ENCODE measurements at places on chromosomes 3 and 15.

- DNase-seq, result no peak
These were observed 4.9 kb downstream of the TP63 start for GRCh38 chr3:189636048-189636447.

DNA sequence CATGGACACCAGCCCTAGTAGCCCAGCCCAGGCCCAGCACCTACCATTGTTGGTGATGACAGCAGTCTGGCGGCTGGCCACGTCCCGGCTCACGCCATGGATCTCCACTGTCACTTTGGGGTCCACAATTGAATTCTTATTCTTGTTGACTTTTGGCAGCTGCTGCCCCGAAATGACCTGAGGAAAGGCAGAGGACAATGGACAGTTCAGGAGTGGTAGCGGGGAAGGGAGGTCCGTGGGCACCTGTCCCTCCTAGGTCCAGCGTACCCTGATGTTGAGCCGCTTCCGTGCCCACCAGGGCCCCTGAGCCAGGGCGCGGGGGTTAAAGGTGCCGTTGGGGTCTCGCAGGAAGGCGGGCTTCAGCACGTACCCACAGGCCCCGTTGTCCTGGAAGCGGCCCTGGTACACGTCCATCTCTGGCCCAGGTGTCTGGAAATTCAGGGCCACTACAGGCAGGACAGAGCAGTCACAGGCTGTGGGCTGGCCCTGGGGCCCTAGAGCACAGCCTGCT, 17.7 kb downstream of the VILL start:
- DNase-seq, result no peak

DNA sequence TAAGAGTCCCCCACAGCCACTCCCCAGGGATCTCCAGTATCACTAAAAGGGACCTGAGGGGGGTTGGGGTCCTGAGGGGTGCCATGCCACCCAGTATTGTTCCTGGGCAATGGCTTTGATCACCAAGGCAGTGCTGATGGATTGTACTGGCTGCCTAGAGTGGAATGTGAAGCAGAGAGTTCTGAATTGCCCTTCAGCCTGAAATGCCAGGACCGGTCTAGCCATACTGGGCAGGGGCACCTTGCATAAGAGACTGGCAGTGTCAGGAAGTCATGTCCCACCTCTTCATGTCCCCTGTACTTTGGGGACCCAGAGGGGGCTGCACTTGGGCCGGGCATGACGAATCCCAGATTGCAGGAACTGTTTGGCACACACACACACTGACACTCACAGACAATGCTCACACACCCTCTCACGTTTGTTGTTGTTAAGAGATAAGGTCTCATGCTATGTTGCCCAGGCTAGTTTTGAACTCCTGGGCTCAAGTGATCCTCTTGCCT, 4.5 kb upstream of the TKT start:
- no peak for DNase-seq

DNA sequence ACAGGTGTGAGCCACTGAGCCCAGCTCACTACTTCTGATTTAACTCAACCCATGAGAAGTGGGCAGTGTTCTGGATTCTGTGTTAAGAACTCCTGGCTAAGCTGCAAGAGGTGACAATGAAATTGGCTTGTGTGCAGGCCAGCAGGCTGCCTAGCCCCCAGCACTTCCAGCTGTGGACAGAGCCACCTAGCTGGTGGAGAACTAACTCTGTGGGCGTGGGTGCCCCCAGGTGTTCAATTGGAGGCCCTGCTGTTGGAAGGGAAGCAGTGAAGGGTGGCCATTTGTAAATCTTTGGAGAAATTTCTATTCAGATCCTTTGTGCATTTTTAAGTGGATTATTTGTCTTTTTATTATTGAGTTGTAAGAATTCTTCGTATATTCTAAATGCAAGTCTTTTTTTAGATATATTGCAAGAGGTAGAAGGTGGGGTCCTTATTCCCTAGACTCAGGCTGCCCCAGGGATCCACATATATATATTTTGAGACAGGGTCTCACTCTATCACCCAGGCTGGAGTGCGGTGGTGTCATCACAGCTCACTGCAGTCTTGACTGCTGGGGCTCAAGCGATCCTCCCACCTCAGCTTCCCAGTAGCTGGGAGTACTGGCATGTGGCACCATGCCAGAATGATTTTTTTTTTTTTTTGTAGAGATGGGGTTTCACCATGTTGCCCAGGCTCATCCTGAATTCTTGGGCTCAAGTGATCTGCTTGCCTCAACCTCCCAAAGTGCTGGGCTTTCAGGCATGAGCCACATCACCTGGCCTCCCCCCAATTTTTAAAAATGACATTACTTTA, 7.2 kb upstream of the SCAMP5 start:
- DNase-seq, result peak; percentile 65

- no peak for DNase-seq
These were observed 1.9 kb downstream of the LEO1 start for GRCh38 chr15:51969728-51970127.

DNA sequence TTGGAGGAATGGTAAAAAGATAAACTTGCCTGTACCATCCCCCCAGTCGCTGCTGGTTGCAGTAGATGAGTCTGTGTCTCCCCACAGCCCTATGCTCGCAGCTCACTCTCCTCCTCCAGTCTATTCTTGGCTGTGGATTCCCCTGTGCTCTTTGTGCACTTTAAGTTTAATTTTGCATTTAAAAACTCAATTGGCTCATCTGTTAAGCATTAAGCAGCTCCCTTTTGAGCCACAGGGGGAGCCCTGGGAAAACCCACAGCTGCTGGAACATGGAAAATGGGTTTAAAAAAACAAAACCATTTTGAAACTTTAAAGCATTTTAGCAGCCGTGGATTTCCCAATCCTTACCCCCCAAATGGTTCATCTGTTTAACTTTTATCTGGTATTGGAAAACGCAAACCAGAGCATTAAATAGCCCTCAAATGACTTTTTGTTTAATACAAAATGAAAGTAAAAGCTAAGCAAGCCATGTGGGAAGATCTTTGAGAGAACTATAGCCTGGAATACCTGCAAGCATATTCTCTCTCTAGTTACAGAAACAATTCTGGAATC, 536.9 kb downstream of the ZIC1 start:
- DNase-seq, result peak; percentile 64

GRCh38 chr3:186098740-186099139, 10.1 kb downstream of the ETV5 start:
- no peak for DNase-seq

GRCh38 chr15:25830844-25831451, 32.2 kb downstream of the ATP10A start:
- DNase-seq, result peak; percentile 76

DNA sequence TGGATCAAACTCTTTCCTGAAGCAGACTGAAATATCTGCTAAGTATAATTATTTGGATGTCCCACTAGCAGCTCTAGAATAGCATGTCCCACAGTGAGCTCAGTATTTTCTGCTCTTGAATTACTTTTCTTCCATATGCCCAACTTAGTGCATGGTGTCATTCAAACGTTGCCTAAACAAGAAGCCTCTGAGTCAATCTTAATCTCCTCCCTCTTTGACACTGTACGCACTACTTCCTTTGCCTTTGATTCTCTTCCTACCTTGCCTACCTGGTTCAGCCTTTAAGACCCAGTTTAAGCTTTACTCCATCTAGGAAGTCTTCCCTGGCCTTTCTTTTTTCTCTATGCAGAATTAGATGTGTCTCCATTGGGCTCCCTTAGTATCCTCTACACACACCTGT, 54.5 kb downstream of the SEC22A start:
- DNase-seq, result peak; percentile 15

- no peak for DNase-seq
These were observed 3.7 kb downstream of the SORD start for GRCh38 chr15:45026651-45027190.

GRCh38 chr3:133506215-133506901, 67.1 kb upstream of the CDV3 start:
- no peak for DNase-seq

DNA sequence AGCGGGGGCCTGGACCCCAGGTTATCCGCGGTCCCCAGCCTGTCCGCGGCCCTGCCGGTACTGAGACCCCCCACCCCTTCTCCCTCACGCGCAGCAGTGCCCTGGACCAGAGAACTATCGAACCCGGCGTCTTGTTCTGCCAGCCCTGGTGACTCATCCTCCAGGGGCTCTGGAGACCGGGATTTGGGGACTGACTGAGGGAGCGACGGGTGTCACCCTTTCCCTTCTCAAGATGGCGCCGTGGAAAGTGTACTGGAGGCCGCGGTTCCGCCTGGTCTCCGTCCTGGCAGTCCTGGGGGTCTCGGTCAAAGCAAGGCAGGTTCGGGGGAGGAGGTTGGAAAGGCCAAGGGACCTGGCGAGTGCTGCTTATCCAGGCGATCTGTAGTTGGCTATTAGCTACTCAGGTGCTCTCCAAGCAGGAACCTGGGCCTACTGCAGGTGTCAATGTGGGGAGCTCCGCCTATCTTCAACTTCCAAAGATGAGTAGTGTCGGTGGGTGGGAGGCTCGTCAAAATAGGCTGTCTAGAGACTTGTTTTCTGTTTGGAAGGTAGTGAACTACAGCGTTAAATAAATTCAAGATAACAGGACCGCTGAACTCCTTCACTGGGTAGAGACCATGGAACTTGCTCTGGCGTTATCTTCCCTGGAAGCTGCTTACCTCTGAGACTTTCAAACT, 790 bp downstream of the RAB5A start:
- peak; percentile 51 for DNase-seq

DNA sequence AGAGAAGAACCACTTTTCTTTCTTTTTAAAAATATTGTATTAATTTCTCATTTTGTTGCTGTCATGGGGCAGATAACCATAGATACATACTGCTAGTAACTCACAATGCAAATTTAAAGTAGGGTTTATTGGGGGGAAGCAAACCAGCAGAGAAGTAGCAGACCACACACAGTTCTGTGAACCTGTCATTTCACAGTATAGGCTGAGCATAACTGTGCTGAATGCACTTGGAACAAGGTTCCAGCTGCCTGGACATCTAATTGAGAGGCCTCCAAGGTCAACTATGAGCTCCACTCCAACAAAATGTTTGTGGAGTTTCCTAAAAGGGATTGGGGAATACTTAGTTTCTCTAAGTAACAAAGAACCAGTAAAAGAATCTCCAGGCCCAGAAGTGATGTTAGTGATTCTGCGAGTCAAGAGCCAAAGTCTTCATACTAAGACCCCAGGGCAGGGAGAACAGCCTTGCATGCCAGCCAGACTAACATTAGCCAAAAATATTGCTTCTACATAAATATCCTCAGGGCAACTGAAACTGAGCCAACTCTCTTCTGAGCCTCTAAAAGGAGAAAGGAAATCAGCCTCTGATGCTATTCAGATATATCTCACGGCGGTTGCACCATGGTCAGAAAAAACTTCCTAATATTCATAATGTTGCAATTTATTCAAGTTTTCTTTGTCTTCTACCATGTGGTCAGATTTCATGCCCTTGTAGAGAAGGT, 856.4 kb upstream of the ALCAM start:
- DNase-seq, result no peak

DNA sequence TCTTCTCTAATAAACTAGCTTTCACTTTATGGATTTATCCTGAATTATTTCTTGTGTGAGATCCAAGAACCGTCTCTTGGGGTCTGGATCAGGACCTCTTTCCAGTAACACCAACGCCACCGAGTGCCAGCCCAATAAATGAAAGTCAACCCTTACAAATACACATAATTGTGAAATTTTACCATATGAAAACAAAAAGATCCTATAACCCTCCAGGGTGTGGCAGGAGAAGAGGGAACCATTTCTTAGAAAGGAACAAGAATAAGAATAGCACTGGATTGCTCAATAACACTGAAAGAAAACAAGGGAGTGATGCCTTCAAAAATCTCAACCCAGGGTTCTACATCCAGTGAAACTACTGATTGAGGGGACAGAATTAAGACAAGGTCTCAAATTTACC, 51.6 kb upstream of the ACKR4 start:
- DNase-seq, result no peak

GRCh38 chr15:33934921-33935320, 33.4 kb upstream of the CHRM5 start:
- DNase-seq, result no peak

DNA sequence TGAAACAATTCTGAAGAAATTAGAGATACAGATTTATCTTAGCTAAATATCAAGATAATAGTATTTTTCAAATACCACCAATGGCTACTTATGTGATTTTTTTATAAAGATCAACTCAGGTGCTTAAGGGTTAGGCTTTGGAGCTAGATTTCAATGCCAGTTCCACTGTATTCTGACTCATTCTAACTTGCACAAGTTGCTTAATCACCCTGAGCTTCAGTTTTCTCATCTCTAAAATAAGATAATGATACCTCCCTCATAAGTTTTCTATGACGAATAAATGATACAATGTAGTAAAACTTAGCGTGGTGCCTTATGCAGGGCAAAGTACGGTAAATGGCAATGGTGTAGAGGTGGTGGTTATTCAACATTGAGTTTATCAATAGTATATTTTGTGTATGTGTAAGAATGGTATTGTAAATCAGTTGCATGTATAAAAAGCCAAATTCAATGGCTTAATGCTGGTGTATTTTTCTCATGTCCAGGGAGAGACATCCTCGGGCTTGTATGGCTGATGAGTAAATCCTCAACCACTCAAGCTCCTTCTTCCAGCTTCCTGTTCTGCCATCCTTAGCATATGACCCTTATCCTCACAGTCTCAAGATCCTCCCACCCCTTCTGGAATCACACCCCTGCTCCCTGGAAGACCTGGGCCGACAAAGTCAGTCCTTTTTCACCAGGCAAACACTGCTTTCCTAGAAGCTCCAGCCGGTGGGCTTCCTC, 505.9 kb upstream of the CFAP20DC start:
- DNase-seq, result peak; percentile 33

- no peak for DNase-seq
These were observed 154.6 kb downstream of the CLSTN2 start for GRCh38 chr3:140089403-140090072.

DNA sequence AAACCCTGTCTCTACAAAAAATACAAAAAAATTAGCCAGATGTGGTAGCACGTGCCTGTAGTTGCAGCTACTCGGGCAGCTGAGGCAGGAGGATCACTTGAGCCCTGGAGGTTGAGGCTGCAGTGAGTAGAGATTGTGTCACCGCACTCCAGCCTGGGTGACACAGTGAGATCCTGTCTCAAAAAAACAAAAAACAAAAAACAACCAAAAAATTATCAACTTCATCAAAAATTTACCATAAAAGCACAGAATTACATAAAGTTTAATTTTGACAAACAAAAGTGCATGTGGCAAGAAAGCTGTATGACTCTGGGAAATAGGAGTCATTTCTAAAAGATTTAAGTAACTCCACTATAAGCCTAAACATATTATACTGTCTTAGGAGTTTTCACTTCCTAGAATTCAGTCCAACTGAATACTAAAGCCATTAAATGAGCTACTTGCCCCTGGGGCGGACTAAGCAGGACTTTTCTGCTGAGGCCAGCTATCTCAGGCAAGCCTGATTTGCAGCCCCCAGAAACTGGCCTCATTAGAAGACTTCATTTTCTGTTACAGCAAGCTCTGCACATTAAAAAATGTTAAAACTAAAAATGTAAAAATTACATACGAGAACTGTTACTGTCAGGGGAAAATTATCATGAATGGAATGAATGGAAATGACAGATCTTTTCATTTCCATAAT, 23.0 kb downstream of the HSPBAP1 start:
- DNase-seq, result no peak

GRCh38 chr3:41575724-41576123, 376.4 kb downstream of the CTNNB1 start:
- DNase-seq, result no peak

GRCh38 chr15:80747317-80748053, 31.7 kb upstream of the CEMIP start:
- DNase-seq, result no peak
